ENCODE measurements at places on chromosomes 5 and 9. TPM values are rescaled to one million over a fixed set of nuclear protein-coding genes. Genes with fewer than 3 reads are reported as not detected.

The PCDHA2 gene
- not detected for total RNA-seq

DNA sequence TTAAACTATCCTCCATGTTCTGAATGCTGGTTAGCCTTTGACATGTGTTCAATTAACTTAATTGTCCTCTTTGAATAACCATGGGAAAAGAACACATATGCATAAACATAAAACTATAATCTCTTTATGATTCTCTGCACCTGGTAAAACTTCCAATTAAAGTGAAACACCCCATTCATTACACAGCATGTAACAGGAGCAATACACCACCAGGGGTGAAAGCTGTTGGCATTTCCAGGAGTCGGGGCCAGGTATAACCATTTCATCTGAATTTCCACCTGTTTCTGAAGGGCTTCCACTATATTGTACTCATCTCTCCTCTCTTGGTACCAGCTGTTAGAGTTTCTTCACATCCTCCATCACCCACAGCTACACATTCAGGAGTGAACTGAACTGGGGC is 303.8 kb downstream of the EDIL3 start:
- no peaks in the 10 kb centered on the region for H3K27me3 ChIP-seq
- no peak for DNase-seq
- H3K27ac ChIP-seq, result no peak overlapping the region
- H3K36me3 ChIP-seq, result no peaks in the 10 kb centered on the region
- H3K4me3 ChIP-seq, result no peak overlapping the region

DNA sequence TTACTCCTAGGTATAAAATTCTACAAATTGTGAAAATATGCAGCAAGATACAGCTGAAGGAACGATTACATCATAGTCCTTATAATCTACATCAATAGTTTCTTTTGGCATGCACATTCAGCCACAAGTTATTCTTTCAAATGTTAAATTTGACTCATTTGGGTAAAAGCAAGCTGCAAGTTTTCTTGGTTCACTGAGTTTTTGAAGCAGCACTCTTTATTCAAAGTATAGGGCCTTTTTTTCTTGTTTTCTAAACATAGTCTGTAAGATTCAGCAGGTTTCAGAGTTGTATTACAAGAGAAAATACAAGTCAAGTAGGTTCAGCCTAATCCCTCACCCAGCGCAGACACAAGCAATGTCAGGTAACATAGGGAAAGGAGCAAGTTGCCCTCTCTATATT is 981.5 kb downstream of the PTPRD start:
- H3K4me1 ChIP-seq, result no peaks in the 10 kb centered on the region
- no peaks in the 10 kb centered on the region for H3K27me3 ChIP-seq
- no peak for DNase-seq
- H3K27ac ChIP-seq, result no peak overlapping the region
- no peak overlapping the region for H3K4me3 ChIP-seq

DNA sequence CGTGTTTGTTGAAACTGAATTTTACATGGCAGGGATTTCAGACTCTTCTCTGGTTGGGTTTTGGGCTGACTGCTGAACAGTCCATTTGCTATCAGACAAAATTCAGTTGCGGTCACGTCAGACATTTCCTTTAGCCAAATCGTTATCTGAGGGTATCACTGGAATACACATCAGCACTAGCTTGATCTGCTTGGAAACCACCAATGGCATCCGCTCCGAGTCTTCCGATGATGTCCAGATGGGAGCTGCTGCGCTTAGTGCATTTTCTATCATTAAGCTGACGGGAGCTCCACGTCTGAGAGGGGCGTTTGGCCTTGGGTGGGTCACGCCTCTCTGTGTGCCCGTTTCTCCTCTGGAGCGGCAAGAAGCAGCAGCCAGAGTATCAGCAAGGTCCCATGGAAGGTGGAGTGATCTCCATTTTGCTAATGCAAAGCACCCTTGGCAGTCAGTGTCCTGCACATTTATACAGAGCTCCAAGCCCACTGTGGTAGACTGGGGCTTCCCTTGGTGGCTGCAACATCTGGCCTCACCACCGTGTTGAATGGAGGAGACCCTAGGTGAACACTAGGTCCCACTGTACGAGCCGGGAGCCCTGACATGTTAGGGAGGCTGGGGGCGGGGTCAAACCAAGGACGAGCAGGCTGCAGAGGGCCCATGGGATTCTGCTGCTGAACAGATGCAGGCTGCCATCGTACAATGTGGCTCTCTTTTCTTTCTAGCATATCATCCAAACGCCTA is 134.6 kb upstream of the PHYKPL start:
- H3K27me3 ChIP-seq, result no peaks in the 10 kb centered on the region
- H3K4me3 ChIP-seq, result no peak overlapping the region

The SPATA31C1 gene
- total RNA-seq, result not detected

DNA sequence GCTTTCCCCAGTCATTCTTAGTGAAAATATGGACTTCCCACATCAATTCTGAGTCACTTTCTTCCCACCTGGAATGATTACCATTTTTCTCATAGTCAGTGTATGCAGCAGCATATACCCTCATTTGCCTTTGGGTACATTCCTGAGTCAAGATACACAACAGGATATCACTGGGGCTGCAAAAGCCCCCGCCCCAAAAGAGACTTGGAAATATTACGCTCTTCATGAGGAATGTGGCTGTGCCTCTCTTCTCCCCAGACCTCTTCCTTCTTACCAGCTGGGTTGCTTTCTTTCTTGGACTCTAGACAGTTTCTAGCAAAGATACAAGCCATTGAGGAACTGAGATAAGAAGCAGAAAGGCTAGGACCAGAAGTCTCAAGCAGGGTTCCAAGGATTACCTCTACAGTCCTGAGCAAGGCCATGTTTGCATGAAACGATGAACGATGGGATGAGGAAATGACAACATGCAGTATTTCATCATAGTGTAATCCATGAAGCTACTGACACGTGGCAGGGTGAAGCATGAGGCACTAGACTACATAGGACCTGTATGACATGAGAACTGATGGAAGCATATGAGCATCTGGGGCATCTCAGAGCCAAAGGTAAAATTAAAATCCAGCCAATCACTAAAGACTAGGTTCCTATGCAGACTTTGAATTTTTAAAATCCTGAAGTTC is 218.1 kb downstream of the RAB3C start:
- H3K36me3 ChIP-seq, result no peaks in the 10 kb centered on the region
- H3K27me3 ChIP-seq, result no peaks in the 10 kb centered on the region
- DNase-seq, result no peak
- H3K4me3 ChIP-seq, result no peak overlapping the region
- H3K27ac ChIP-seq, result no peak overlapping the region
- no peaks in the 10 kb centered on the region for H3K4me1 ChIP-seq

The ELAVL2 gene
- total RNA-seq, result not detected

The TMEM174 gene
- not detected for total RNA-seq

The SMARCA2 gene
- 156 TPM for total RNA-seq

The PCDHA12 gene
- total RNA-seq, result not detected

DNA sequence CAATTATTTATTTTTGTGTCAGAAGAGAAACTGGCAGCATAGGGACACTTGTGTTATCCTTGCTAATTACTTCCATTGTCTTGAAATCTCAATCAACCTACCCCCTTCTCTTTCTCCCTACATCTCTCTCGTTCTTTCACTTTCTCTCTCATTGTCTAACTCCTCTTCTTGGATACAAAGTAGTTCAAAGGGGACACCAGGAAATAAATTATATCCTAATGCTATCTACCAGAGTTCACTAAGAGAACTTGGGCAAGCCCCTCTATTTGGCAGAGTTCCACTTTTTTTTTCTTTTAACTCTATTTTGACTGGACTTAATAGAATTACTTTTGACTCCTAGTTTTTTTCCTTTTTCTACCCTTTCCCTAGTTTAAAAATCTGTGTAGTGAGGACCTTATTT is 102.2 kb downstream of the MEF2C start:
- H3K36me3 ChIP-seq, result no peaks in the 10 kb centered on the region
- no peak overlapping the region for H3K4me3 ChIP-seq
- H3K27ac ChIP-seq, result no peak overlapping the region
- no peaks in the 10 kb centered on the region for H3K4me1 ChIP-seq
- no peak for DNase-seq

- no peak overlapping the region for H3K27ac ChIP-seq
- H3K4me1 ChIP-seq, result no peaks in the 10 kb centered on the region
- H3K4me3 ChIP-seq, result no peak overlapping the region
- no peaks in the 10 kb centered on the region for H3K36me3 ChIP-seq
- DNase-seq, result no peak
These were observed 119.2 kb downstream of the DCP2 start for GRCh38 chr5:113095831-113096230.

The NUTM2F gene
- not detected for total RNA-seq

- DNase-seq, result no peak
- H3K27me3 ChIP-seq, result no peaks in the 10 kb centered on the region
- H3K4me1 ChIP-seq, result no peaks in the 10 kb centered on the region
These were observed 113.8 kb downstream of the GNAQ start for GRCh38 chr9:77917800-77918199.

DNA sequence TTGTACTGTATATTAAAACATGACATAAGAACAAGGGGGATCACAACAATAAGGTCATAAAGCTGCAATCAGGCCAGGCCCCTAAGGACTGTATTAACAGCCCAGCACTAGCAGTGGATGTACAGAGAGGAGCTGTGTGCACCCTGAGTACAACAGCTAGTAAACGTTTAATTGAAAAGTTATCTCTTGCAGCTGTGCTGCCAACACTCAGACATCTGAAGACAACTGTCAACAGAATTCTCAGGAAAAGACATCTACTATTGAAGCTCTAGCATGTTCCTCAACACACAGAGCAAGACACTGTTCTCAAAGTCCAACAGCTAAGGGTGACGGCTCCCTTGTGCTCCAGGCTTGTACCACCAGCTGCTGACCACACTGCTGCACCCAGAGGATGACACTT is 199.6 kb downstream of the DCP2 start:
- H3K27ac ChIP-seq, result no peak overlapping the region
- no peaks in the 10 kb centered on the region for H3K36me3 ChIP-seq
- H3K4me1 ChIP-seq, result no peaks in the 10 kb centered on the region
- H3K27me3 ChIP-seq, result no peaks in the 10 kb centered on the region
- no peak for DNase-seq
- H3K4me3 ChIP-seq, result no peak overlapping the region

DNA sequence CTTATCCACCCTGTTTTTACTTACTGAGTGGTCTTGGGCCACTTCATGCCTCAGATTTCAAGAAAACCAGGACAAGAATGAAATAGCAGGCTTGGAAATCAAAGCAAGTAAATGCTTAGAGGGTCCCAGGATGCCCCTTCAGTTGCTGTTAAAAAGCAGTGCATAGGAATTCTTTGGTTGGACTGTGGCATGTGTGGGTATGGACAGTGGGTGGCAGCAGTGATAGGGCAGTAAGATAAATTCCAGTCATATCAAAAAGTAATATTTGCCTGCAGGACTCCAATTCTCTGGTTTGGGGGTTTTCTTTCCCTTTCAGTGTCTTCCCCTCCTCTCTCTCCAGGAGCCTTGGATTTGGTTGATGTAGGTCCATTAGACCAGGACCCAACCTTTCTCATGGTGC is 306.7 kb upstream of the CLINT1 start:
- no peaks in the 10 kb centered on the region for H3K36me3 ChIP-seq
- H3K4me1 ChIP-seq, result no peaks in the 10 kb centered on the region
- DNase-seq, result no peak

DNA sequence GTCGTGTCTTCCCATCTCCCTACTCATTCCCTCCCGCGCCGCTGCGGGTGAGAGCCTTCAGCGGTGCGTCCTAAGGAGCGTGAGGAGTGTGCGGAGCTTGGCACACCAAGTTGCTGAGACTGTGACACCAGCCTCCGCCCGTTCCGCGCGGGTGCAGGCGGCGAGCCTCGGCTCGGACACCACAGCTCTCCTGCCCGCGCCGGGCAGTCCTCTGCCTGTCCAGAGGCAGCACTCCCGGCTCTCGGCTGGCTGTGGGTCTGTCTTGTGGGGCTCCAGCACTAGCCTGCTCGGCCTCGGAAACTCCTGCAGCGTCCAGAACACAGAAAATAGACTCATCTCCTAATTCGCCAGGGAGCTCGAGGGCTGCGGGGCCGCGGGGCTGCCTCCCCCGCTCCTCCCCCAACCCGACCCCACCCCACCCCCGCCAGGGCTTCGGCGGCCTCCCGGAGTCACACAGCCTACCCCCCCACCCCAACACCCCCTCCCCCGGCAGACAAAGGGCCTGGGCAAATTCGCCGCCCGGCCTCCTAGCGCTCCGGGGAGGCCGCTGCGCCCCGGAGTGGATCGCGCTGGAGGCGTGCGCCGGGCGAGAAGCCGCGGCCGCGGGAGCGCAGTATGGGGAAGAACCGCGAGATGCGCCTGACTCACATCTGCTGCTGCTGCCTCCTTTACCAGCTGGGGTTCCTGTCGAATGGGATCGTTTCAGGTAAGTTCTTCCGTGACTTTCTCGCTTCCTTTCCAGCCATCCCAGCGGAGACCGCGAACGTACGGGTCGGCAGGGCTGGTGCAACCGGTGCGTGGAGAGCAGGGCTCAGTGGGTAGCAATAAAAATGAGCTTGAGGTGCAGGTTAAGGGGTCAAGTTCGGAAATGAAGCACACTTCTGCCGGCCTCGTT is at the start of gene ADAMTS19:
Gene ADAMTS19 (plus strand): TSS at position 522 of the 895 bp plus-strand sequence. CDS start 94 bp downstream, at position 616.
- no peaks in the 10 kb centered on the region for H3K27me3 ChIP-seq
- no peak for DNase-seq
- H3K36me3 ChIP-seq, result no peaks in the 10 kb centered on the region
- H3K27ac ChIP-seq, result no peak within 1 kb of the TSS
- H3K4me1 ChIP-seq, result no peaks in the 10 kb centered on the region

The HTR4 gene
- not detected for total RNA-seq

- H3K27ac ChIP-seq, result no peak overlapping the region
- H3K36me3 ChIP-seq, result no peaks in the 10 kb centered on the region
- no peak for DNase-seq
- H3K4me1 ChIP-seq, result peaks cover 17% of the 10 kb centered on the region
These were observed 2.3 kb downstream of the TPRN start for GRCh38 chr9:137198051-137198901.

DNA sequence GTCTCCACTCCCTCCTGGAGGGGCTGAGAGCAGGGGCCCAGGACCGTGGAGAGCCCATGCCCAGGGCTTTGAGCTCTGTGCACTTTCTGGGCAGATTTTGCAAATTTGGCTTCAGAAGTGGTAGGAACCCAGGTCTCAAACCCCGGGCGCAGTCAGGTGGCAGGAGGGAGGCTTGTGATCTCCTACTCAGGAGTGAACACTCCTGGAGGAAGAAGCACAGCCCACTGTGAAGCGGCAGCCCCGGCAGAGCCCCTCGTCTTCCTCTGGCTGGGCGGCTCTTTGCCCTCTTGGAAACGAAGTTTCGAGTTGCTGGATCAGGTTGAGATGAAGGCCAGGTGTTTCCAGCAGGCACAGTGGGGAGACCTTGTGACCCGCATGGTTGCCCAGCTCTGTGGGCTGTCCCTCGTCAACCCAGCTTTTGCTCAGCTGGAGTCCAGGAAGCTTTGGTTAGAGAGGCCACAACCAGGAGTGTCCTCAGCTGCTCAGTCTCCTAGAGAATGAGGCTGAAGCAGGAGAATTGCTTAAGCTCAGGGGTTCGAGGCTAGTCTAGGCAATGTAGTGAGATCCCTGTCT is 48.5 kb downstream of the WNK2 start:
- H3K36me3 ChIP-seq, result no peaks in the 10 kb centered on the region
- H3K4me1 ChIP-seq, result peaks cover 11% of the 10 kb centered on the region
- no peak overlapping the region for H3K27ac ChIP-seq
- no peak overlapping the region for H3K4me3 ChIP-seq

- H3K27me3 ChIP-seq, result no peaks in the 10 kb centered on the region
- peak overlapping the region; percentile 88 for H3K4me3 ChIP-seq
- H3K36me3 ChIP-seq, result no peaks in the 10 kb centered on the region
- peaks cover 22% of the 10 kb centered on the region for H3K4me1 ChIP-seq
- peak overlapping the region; percentile 80 for H3K27ac ChIP-seq
These were observed 1.0 kb upstream of the TSC1 start for GRCh38 chr9:132945186-132946130.

The HTR1A gene
- total RNA-seq, result not detected

The FAM169A gene
- total RNA-seq, result 8.4 TPM
